CD4-positive, alpha-beta memory T cell (primary cell): ENCODE measurements at places on chromosomes 4 and X. TPM values are rescaled to one million over a fixed set of nuclear protein-coding genes. Genes with fewer than 3 reads are reported as not detected.

- peak; percentile 38 for DNase-seq
Measured at GRCh38 chrX:70456256-70456655, 11.6 kb downstream of the DLG3 start.

DNA sequence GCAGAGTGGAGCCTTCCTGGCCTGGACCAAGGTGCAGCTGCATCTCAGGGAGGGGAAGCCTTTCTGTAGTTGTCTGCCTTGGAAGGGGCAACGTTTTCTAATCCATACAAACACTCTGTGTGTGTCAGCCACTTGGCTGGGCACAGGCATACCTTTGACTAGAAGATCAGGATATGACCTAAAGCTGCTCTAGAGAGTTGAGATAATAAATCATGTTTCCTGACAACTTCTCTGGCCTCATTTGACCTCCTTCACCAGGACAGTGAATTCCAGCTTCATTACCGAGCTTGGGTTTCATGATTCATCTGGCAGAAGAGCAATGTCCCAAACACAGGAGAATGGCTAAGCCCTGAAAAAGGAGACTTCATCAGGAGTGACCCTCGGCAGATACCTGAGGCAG lies 89.6 kb upstream of the KIT start:
- no peak for DNase-seq

- no peak for DNase-seq
Measured at GRCh38 chr4:86917212-86918039, 17.4 kb upstream of the AFF1 start.

DNA sequence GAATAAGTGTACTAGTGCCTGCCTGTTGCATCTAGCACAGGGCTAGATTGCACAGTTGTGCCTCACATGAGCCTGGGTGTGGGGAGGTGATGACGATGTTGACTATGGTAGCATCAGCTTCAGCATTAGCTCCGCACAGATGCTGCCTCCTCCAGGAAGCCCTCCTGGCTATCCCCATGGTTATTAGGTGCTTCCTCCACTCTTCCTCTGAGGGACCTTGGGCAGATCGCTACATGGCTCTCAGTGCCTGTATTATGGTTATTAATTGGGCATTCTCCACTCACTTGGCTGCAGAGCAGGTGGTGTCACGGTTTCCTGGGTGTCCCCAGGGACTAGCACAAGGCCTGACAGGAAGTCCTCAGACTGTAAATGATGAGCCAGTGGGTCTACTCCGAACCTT lies 325.6 kb downstream of the ARHGAP10 start:
- DNase-seq, result no peak

- no peak for DNase-seq
Measured at GRCh38 chrX:132592880-132593279, 104.0 kb upstream of the MBNL3 start.

DNA sequence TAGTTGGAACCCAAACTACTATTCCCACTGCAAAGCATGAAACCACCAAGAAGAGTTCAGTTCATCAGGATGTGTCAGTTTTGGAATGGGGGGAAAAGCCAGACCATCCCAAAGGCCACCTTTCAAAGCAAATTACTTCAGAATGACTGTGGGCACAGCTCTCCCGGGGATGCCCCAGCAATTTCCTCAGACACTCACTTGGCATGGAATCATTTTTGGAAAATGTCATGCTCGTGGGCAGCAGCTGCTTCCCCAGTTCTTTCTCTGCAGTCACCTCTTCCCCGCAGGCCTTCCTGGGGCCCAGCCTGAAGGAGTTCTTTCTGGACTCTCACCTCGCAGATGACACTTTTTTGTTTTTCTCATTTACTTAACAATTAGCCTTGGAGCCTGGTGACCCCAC lies 350.3 kb downstream of the NR3C2 start:
- DNase-seq, result no peak

GRCh38 chr4:70765368-70765767 lies 43.6 kb downstream of the RUFY3 start:
- no peak for DNase-seq

DNA sequence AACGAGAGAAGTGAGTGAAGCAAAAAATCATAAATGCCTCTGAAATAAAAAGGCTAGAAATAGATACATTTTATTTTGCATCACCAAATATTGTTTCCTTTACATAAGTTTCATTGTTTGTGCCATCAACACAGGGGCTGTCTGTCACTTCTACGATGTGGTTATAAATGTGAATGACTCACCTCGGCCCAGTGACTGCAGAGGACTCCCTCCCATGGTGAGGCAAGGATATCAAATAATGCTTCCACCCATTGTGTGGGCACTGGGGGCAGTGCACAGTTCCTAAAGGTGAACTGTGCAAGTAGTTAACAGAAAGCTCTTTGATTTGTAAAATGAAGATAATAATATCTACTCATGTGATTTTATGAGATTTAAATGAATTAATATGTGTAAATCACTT lies 230.3 kb upstream of the NEIL3 start:
- no peak for DNase-seq

- no peak for DNase-seq
Measured at GRCh38 chr4:81485310-81485980, 13.7 kb upstream of the RASGEF1B start.

DNA sequence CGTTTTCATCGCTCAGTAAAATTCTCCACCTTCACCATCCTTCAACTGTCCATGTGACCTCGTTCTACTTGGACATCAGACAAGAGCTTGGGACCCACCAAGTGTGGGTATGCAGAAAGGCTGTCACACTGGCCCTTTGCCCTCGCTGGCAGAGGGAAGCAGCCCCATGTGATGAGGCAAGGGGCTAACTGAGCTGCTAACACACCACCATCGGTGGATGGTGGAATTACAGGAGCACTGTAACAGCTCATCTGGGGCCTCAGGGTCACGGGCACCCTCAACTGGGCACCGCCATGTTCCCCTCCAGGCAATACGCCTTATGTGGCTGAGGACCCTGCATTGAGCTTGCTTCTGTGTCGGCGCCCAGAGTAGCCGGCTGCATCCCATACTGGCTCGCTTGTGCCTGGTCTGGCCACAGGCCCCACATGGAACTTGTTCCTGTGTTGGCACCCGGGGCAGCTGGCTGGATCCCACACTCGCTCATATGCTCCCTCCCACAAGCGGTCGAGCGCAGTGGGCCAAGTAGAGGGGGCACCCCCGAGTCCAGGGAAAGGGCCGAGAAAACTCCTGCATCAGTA lies 109.5 kb downstream of the TAB3 start:
- DNase-seq, result no peak

GRCh38 chr4:155995069-155995468 lies 41.4 kb upstream of the CTSO start:
- no peak for DNase-seq

DNA sequence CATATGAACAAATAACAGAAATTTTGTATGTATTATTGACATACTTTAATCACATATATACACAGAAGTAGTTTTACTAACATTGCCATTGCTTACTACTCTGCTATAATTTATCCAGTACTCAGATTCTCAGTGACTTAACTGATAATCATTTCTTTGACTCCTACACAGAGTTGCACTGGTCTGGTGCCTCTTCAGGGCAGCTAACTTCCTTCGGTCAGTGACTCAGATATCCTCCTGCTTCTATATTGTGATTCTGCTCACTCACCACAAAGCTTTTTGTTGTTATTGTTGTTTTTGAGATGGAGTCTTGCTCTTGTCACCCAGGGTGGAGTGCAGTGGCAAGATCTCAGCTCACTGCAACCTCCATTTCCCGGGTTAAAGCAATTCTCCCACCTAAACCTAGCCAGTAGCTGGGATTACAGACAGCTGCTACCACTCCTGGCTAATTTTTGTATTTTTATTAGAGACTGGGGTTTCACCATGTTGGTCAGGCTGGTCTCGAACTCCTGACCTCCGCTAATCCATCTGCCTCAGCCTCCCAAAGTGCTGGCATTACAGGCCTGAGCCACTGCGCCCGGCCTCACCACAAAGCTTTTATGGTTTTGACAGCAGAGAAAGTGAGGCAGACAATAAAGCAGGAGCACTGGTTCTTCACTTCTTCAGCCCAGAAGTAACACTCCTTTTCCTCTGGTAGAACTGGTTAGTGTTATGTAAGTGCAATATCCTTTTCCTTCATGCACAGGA lies 499.3 kb downstream of the EPHA5 start:
- DNase-seq, result no peak

DNA sequence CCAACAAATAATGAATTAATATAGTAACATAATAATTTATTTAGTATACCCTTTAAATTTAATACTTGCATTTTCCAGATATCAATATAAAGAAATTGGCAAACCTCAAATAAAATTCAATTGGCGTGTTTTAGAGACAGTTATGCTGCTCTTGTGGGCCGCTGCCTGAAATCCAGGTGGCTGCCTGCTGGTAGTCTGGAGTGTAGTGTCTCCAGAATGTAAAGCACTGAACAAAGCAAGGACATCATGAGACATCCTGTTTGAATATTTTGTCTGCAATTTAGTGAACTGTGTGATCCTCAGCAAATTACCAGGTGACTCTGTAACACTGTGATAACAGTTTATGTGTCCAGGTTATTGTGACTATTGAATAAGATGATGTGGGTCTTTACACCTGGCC lies 29.9 kb downstream of the ZFP42 start:
- no peak for DNase-seq

- no peak for DNase-seq
Measured at GRCh38 chr4:119656342-119656741, 27.7 kb upstream of the PDE5A start.

- no peak for DNase-seq
Measured at GRCh38 chrX:49059681-49060085, 884 bp downstream of the CCDC120 start.

DNA sequence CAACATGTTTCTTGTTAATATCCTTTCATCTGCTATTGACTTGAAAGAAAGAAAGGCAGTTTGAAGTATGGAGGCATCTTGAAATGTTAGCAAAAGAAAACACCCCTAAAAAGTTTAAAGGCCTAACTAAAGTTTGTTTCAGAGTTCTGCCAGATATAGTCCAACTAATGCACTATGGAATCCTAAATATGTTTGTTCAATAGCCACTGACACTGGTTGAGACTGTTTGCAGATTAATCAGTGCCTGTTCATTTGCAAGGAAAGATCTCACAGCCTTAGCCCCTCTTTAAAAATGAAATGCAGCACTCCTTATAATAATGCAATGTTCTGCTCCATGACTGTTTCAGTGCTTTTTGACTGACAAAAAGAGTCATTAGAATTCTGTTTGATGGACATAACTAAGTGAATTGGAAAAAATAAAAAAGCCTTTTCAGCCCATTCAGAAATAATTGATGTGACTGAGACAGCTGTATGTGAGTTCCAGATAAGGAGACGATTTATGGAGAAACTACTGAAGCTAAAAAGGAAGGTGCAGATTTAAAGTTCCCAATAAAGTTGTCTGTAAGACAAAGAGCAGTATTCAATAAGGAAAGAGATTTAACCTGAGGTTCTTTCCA lies 192.0 kb downstream of the PCDH7 start:
- no peak for DNase-seq

GRCh38 chr4:155592938-155593297 lies 73.7 kb upstream of the GUCY1A1 start:
- DNase-seq, result no peak

DNA sequence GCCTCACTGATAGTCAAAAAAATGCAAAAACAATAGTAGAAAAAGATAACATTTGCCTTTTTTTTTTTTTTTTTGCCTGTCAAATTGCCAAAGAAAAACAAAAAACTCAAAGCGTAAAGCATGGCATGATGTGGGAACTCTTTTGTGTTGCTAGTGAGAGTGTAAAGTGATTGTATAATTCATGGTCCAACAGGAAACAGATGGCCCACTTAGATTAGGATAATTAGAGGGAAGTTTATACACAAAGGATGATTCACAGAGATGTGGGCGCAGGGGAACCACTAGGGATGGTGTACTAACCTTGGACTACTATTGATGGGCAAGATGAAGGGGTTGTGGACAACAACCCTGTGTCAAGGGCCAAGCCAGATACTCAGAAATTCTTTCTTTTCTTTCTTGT lies 16.4 kb downstream of the MCUB start:
- no peak for DNase-seq

GRCh38 chr4:1177274-1178141 lies 5.1 kb upstream of the SPON2 start:
- DNase-seq, result no peak

DNA sequence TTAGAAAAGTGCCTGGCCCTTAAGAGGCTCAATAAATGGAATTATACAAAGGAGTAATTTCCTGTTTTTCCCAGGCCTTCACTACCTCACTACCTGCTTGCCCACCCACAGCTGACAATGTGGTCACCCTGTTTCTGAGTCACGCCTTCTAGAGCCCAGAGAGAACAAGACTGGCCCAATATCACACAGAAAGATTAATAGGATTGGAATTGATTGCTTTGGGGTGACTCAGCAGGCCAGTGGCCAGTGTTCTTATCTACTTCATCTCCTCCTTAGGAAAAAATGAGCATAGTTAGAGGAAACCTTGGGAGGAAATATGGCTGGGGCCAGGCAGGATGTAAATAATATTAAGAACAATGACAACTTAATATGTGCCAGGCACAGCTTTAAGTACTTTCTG lies 4.5 kb upstream of the FGF16 start:
- DNase-seq, result no peak

DNA sequence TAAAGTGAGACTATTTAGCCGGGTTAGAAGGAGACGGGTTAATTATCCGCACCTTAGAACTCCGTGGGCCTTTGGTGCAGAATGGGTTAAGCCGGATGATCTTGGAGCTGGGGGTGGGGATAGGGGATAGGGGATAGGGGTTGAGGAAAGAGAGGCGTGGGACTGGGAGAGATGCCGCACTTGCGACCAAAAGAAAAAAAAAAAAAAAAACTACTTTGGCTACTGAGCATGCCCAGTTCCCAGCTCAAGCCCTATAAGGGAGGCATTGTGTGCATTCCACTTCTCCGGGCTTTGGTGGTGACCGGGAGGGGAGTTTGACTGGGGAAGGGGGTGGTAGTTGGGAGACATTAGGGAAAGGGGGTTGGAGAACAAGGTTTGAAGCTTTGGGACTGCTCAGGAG lies at the start of gene SLITRK4:
SLITRK4 (minus strand) TSS at position 187 of the 400 bp plus-strand sequence. CDS start 4,993 bp downstream, outside the sequence.
- no peak for DNase-seq

GRCh38 chr4:146442801-146443200 lies 78.9 kb downstream of the SLC10A7 start:
- no peak for DNase-seq

DNA sequence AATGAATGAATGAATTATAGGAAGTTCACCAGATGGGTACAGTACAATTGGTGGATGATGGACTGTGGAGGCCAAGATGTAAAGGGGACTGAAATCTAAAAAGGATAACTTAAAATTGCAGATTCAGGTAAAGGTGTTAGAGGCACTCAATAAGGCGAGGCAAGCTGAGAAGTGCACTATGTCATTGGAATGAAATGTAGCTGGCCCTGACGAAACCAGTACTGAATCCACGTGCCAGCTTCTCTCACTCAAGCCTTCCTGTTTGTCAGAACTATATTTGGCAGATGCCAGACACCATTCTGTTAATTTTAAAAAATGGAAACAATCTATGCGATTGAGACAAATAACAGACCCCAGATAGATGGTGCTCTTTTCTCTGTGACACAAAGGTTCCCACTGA lies 1039.1 kb upstream of the TENM3 start:
- DNase-seq, result no peak

GRCh38 chr4:7463566-7464258 lies 29.0 kb upstream of the PSAPL1 start:
- DNase-seq, result no peak

EDNRA gene
- polyA plus RNA-seq, result not detected

RAI2 gene
- polyA plus RNA-seq, result not detected

GIMD1 gene
- polyA plus RNA-seq, result not detected

VBP1 gene
- 112 TPM for polyA plus RNA-seq

SMIM10L2A gene
- 0.06 TPM for polyA plus RNA-seq

CACNA1F gene
- not detected for polyA plus RNA-seq

GAB3 gene
- 5.6 TPM for polyA plus RNA-seq

FMR1NB gene
- not detected for polyA plus RNA-seq

ZBTB49 gene
- 6.0 TPM for polyA plus RNA-seq

ART3 gene
- polyA plus RNA-seq, result not detected

VEGFD gene
- polyA plus RNA-seq, result not detected

ATRX gene
- 24.4 TPM for polyA plus RNA-seq

FSTL5 gene
- polyA plus RNA-seq, result not detected

ETDA gene
- polyA plus RNA-seq, result not detected

TEX13A gene
- not detected for polyA plus RNA-seq
